Globus pallidus (tissue), 1 donor: ENCODE measurements at places on chromosomes 7 and 10.

- DNase-seq = no peak
Measured at GRCh38 chr7:79854621-79855020, 280.0 kb upstream of the GNAI1 start.

- no peak for DNase-seq
Measured at GRCh38 chr10:20855398-20856038, 41.6 kb downstream of the NEBL start.

- DNase-seq = no peak
Measured at GRCh38 chr10:48509974-48510692, 94.7 kb downstream of the ARHGAP22 start.

DNA sequence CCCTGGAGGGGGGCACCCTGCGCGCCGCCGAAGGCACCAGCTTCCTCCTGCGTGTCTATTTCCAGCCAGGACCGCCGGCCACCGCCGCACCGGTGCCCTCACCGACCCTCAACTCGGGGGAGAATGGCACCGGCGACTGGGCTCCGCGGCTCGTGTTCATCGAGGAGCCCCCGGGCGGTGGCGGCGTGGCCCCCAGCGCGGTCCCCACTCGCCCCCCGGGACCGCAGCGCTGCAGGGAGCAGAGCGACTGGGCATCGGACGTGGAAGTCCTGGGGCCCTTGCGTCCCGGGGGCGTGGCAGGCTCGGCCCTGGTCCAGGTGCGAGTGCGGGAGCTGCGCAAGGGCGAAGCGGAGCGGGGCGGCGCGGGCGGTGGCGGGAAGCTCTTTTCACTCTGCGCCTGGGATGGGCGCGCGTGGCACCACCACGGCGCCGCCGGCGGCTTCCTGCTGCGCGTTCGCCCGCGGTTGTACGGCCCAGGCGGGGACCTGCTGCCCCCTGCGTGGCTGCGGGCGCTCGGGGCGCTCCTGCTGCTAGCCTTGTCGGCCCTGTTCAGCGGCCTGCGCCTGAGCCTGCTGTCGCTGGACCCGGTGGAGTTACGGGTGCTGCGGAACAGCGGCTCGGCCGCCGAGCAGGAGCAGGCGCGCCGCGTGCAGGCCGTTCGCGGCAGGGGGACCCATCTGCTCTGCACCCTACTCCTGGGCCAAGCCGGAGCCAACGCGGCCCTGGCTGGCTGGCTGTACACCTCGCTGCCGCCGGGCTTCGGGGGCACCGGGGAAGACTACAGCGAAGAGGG, 594 bp downstream of the CNNM1 start:
- no peak for DNase-seq

GRCh38 chr10:86725980-86726676, 30.3 kb upstream of the BMPR1A start:
- DNase-seq = no peak

GRCh38 chr10:72687035-72687434, 4.9 kb upstream of the MCU start:
- no peak for DNase-seq

DNA sequence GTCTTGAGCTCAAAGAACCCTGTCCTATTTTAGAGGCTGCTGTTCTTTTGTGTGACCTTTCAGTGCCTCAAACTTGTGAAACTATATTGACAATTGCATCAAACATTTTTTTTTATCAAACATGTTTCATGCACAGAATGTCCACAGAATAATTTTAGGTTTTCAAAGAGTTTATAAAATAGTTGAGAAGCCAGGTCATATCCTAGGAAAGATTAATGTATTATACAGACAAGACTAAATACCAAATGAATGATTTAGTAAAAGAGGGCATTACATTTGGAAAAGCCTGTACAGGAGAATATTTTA, 67.0 kb downstream of the CDK6 start:
- no peak for DNase-seq

- no peak for DNase-seq
Measured at GRCh38 chr7:80858141-80858903, 60.5 kb downstream of the SEMA3C start.

DNA sequence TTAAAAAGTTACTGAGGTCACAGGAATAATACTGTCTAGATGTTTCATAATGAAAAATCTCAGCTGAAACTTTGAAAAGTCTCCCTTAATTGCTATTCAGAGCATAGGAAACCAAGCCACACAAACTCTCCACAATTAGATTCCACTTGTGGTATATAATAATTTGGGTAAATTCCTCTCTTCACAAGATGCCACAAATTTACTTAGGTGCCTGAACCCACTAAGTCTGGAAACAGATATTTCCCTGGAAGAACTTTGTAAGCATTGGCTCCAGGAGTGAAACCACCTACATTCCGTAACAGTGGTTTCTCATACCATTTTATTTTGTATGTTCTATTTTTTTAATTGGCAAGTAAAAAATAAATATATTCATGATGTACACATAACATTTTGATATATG, 493.4 kb downstream of the SEMA3D start:
- DNase-seq = no peak

DNA sequence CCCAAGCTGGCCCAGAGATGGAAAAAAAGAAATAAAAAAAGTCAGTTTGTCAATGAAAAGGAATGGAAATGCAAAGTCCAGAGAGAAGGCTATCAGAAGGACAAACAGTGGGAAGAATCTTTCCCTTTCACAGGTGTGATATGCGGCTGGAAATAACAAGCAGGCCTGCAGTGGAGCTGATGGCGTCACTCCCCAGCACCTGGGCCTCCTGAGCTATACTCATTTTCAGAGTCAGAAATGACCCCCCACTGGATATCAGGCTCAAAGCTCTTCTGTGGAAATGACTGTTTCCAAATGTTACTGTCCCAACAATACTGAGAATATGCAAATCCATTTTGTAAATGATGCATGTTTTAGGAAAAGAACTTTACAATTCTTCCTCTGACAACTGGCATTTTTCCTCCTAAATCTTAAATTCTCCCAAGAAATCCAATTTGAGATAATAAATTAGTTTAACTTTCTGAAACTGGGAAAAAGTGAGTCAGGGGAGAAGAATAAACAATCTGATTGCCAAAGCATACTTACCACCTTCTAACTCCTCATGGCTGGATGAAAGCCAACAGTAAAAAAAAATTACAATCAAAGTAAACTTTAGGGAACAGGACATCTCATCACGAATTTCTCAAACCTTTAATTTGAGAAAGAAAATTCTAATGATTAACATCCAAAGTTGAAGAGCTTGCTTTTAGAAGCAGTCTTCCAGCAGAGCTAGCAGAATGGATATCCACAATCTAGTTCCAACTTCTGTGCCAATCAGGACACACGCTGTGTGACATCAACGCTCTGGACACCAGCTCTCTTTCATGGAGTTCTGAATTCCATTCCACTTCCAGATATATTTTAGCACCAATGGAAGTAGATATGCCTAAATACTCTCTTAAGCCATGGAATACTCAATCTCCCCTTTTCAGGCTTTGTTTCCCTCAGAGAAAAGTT, 5.3 kb upstream of the CUZD1 start:
- no peak for DNase-seq

DNA sequence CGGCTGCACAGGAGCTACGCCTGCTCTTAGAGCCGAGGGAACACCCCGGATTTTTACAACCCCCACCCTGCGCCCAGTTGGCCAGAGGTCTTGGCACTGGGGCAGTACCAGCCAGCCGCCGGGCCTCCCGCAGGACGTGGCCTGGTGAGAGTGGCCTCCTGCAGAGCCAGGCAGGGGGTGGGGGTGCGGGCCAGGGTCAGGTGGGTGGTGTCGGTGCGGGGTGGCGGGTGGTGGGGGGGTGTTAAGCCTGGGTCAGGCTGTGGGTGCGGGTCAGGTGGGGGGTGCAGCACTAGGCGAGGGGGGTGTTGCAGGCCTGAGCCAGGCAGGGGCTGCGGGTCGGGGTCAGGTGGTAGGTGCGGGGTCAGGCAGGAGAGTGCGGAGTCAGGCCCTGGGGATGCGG, 647 bp downstream of the ECHS1 start:
- DNase-seq = no peak

- DNase-seq = no peak
Measured at GRCh38 chr7:13948019-13948801, 41.3 kb downstream of the ETV1 start.

GRCh38 chr10:49752584-49752983, 9.5 kb downstream of the OGDHL start:
- no peak for DNase-seq

GRCh38 chr10:91198781-91199180, 21.7 kb upstream of the PCGF5 start:
- DNase-seq = no peak

DNA sequence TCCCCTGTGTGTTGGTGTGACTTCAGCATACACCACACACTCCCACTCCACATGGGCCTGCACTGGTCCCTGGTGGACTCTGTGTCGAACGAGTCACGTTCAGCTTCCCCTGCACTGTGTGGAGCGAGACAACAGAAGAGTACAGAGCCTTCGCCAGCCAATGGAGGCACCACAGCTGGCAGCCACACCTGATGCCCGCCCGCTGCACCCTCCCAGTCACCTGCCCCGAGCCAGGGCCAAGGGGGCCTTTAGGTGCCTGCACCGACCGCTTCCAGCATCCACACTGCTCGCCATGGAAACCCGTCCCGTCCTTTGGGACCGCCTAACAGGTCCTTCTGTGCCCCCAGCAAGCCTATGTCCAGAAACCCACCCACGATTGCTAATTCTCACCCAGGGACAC, 9.2 kb downstream of the FOXL3 start:
- no peak for DNase-seq

- no peak for DNase-seq
Measured at GRCh38 chr10:124640538-124641231, 103.5 kb downstream of the FAM53B start.

GRCh38 chr7:8343556-8343955, 81.6 kb upstream of the ICA1 start:
- peak; percentile 42 for DNase-seq

GRCh38 chr7:77727936-77728701, 31.9 kb downstream of the RSBN1L start:
- DNase-seq = no peak

DNA sequence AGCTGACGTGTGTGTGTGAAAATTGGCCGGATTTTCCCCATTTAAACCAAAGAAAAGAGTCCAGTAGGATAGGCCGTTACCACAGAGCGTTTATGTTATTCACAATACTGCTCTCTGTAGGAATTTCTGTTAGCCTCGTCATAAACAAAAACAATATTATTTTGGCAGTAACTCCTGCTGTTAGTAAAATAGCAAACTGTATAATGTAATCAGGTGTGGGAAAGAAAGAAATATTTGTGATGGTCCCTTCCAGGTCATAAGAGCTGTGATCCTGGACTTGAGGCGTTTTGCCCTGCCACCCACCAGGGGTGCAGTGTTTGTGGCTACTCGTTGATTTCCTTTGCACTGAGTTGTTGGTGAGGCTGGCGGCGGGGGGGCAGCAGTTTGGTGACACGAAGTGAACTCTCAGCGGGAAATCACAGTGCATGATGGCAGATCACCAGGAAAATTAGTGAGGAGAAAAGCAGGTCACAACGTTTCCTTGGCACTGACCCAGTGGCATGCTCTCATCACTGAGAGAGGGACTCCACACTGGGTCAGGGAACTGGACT, 2.8 kb downstream of the EEPD1 start:
- DNase-seq = peak; percentile 56

DNA sequence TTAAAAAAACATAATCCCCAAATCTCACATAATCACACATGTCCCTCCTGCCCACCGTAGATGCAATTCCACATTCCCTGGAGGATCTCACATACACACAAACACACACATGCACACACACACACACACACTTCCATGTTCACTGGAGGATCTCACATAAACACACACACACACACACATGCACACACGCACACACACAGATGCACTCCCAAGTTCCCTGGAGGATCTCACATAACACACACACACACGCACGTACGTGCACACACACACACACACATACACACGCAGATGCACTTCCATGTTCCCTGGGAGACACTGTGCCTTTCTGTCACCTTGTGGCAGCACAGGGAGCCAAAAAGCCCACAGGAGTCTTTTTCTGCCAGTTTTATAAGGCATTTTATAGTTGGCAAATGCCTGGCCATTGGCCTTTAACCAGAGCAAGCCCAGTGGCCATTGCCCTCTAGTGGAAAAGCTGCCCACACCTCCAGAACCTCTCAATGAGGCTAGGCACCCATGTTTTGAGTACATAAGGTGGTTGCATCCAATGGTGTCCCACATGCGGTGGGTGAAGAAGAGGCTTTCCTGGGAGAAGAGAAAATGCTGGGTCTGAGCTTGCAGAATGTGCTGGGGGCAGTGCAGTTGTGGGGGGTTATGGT, 115.4 kb upstream of the ACBD5 start:
- no peak for DNase-seq

GRCh38 chr10:43119416-43120115, 18.7 kb upstream of the CSGALNACT2 start:
- DNase-seq = no peak

DNA sequence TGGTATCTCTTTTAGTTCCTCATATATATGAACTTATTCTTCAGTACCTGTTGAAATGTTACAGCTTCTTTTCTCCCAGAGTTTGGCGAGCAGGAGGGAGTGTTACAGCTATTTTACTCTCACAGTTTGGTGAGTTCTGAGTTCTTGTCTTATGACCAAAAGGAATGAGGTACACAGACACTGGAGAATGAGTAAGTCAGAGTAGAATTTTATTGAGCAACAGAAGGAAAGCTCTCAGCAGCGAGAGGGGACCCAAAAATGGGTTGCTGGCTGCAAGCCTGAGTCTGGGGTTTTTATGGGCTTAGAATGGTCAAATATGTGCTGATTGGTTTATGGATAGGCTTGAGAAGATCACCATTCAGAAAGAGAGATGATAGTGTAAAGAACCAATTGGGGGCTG, 175.2 kb downstream of the CDK14 start:
- no peak for DNase-seq

- DNase-seq = no peak
Measured at GRCh38 chr10:68619595-68619994, 59.5 kb downstream of the TET1 start.

- DNase-seq = no peak
Measured at GRCh38 chr7:130397758-130398073, 17.4 kb downstream of the CPA1 start.

DNA sequence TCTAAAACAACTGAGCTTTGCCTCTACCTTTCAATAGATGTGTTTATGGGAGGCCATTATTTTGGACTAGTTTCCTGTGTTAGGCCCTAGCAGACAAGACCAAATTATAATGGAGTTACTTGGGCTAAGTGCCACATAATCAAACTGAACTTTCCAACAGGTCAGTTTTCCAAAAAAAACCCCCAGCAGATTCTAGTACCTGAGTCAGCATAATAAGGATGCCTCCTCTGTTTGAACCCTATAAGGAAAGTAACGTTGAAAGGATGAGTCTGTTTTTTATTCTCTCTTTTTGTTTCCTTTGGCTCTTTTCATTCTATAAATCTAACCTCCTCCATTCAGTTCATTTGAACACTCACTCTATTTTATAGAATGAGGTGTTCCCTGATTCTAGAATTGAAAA, 148.1 kb upstream of the FAM3C start:
- no peak for DNase-seq
